Activated T-cell treated with anti-CD3 and anti-CD28 coated beads for 4 hours (primary cell): ENCODE measurements at places on chromosomes 5 and 9.

GRCh38 chr5:2335125-2335732 lies 416.2 kb downstream of the IRX2 start:
- no peak for DNase-seq

DNA sequence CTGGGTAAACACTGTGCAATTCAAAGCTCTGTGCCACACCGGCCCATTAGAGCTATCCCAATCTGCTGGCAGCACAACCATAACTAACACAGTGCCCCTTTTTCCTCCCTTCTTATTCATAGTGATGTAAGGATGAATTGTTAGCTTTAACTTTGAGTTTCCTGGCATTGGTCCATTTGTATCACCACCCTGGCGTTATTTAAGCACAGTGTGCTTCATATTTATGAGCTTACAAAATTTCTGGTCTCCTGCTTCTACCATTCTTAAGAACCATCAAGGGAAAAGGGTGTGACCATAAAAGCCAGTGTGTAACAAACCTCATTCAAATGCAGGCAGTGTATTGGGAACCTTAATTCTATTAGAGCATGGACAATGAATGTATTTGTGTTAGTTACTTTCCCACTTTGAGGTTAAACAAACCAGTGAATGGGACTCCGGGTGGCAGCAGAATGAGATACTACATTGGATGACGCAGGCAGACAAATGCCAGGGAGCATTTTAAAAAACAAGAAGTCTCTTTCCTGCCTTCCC lies 222.6 kb downstream of the TMEM161B start:
- DNase-seq, result no peak

DNA sequence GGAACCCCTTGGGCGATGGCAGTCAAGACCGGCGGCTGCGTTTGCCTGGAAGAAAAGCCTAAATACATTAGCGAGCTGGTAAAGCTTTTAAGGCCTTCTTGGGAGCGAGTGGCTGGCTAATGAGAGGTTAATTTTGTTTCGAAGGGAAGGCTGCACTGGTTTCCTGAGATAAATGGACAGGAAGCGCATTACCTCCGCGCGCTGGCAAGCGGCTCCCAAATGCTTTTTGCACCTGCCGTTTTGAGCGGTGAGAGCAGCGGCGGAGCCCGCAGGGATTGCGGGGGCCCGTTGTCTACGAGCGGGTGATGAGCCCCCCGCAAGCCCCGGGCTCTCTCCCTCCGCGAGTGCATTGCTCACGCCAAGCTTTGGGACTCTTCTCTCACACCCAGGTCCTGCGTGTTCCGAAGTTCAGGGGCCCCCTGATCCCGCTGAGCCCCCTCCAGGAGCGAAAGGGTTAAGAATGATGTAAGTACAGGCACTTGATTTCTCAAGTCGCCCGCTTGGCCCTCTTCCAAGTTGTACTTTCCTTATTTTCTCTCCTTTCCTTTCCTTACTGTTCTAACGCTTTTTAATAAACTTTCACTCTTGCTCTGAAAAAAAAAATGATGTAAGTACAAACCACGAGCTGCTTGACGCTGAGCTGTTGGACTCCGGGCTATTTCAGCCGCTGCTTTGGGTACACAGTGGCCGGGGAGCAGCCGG lies 3.1 kb upstream of the RGMB start:
- DNase-seq, result no peak

- no peak for DNase-seq
Observed at GRCh38 chr5:180593446-180594206, 2.3 kb upstream of the SCGB3A1 start.
